ENCODE measurements at places on chromosomes 13 and 19.
A peak's percentile ranks its signal among the peaks of the same experiment; 100 is the strongest.

DNA sequence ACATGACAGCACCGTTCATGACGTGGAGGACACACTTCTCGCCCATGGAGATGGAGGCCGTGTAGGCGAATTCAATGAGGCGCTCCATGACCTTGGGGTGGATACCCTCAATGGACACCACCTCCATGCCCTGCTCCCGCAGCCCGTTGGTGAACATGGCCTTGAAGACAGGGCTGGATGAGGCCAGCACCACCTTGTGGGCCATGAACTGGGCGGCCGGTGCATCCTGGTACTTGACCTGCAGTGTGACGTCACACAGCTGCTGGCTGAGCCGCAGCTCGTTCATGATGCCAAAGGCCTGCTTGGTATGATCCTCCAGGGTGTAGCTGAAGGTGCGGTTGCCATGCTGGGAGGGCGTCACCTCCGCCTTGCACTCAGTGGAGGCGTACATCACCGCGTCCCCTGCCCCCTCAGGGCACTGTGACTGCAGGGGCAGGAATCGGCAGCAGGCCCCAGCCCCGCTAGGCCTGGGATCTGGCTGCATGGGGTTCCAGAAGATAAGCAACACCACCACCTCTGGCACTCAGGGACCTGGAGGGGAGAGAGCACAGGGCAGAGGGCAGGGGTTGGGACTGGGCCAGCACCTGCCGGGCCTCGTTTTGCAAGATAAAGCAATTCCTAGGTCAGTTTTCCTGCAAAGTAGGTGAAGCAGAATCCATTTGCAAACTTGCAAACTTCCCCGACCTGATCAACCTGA lies 3.5 kb downstream of the KEAP1 start:
- DNase-seq: no peak

GRCh38 chr19:53183146-53183764 lies 9.9 kb downstream of the ZNF665 start:
- no peak for DNase-seq

DNA sequence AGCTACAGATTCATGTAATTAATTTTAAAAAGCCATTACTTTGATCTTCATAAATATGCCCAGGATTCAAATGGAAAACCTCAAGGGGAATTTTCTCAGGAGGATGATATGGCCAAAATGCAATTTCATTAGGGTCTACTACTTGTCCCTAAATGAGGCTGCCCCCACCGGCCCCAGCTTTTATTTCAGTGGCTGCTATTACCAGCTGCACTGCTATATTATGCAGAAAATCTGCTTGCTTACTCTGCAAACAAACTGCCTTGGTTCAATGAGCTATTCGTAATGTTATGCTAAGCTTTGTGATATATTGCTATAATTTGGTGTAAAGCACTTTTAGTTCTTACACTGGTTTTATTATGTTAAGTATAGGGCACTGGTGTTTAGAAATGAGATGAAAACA lies 137.3 kb upstream of the TMTC4 start:
- DNase-seq: no peak

- peak; percentile 34 for DNase-seq
These were observed 23.1 kb upstream of the CXCL17 start for GRCh38 chr19:42465827-42466280.
